ENCODE measurements at places on chromosomes 16 and 17.

DNA sequence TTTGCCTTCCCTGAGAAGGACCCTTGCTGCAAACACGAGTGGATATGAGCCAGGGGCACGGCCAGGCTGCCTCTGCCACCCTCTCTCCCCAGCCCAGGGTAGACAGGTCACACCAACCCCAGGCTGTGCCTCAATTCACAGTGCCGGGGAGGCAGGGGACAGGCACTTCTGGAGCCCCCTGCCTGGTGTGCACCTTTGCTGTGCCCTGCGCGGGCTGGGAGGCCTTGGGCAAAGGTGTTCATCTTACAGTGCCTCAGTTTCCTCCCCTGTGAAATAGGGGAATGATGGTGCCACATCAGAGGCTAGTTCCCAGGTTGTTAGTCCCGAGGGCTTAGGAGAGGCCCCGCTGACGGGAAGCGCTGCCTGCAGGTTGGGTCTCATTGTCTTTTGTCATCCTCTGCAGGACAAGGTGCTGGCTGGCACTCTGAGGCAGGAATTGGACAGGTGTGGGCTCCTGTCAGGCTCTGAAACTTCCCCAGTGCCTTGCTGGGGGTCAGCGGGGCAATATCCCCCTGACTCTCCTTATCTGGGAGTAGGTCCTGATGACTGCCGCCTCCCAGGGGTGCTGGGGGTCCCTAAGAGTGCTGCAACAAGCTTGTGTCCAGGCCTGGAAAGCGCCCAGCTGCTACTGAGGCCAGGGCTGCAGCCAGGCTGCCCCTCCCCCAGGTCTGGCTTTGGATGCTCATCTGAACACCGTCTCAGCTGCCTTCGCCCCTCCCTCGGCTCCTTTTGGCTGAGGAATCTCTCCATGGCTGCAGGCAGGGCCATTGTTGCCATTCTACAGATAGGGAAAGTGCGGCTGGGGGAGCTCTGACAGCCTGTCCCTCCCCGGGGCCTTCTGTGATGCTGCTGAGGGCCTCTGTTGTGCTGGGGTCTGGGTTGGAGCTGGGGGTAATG is 3.1 kb downstream of the PRSS21 start:
- no peak for DNase-seq

DNA sequence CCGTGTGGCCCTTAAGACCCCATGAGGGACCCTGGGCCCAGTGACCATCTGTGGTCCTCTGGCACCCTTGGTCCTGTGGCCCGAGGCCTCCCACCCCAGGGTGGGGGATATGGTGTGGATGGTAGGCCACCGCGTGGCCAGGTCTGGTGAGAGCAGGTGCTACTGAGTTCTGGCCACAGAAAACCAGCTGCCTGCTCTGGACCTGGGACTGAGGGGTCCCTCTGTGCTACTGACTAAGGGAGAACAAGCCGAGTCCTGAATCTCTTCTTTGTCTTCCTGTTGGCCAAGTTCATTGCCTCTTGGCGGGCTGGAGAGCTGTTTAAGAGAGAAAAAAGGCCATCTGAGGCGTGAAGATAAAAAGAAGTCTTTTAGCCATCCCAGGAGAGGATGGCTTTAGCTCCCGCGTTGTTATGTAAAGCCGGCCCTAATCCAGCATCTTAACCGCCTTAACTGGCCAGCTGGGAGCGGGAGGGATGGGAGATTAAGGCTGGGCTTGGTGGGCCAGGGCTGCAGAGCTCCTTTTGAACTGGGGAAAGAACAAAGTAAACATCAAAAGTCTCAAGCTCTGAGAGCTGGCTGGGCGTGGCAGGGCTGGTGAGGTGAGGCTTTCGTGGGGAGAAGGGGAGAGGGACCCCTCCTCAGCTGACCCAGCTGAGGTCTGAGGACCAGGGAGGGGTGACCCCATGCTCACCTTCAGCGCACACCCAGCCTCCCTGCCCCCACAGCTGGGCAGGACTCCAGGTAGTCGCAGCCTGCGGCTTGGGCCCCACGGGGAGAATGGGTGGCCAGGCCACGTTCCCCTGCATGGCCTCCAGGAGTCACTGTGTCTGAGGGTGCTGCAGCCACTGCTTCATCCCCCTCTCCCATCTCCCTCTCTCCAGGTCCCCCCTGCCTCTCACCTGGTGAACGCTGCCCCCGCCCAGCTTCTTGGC is 62.4 kb downstream of the NKD1 start:
- DNase-seq = no peak

GRCh38 chr17:18124345-18125126 is 16.0 kb downstream of the MYO15A start:
- no peak for DNase-seq

DNA sequence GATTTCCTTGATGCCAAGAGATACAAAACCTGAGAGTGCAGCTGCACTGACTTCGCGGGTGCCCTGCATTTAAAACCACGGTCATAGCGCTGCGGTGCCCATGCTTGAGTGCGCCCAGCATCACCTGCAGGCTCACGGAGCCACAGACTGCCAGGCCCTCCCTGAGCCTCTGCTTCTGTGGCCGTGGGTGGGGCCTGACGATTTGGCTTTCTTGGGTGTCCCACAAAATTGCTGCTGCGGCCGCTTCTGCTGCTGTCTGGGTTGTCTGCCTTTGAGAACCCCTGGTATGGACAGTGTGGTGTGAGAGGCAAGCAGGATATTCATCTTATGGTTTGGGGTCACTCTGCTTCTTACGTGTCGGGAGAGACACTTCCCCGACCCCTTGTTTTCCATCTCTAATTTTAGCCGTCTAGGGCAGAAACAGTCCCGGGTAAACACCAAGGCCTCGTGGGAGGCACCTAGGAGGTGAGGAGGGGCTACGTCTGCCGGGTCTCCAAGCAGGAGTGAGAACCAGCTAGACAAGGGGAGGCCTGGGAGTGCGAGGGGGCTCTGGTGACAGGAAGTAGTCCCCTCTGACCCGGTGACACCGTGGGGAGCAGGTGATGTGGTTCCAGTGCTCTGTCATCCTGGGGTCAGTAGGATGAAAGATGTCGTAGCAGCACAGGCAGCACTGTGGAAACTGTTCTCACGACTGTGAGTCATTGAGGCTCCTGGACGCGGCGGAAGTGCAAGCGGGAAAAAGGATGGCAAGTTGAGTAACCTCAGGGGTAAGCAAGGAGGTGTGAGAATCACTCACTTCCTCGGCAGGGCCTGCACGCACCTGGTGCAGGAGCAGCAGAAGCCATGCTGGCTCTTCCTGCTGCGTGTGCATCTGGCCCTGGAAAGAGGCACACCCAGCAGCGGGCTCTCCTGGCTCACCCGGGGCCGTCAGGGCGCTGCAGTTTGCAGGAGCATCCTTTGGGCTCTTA is 176.3 kb downstream of the RPTOR start:
- DNase-seq = peak; percentile 39

DNA sequence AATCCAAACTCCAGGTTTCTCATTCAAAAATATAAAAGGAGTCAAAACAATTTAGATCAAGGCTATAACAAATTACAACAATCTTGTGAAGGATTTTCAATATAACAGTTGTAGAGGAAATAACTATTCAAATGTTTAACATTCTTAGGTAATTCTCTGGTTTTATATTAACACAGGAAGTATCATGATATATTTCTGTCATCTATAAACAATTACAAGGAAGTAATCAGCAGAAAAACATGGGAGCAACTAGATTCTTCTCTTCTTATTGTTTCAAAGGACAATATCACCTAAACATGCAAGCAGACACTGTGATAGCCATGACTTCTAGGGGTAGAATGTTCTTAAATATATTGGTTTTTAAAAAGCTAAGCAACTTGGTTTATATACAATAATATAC is 49.9 kb downstream of the FBXL20 start:
- no peak for DNase-seq

DNA sequence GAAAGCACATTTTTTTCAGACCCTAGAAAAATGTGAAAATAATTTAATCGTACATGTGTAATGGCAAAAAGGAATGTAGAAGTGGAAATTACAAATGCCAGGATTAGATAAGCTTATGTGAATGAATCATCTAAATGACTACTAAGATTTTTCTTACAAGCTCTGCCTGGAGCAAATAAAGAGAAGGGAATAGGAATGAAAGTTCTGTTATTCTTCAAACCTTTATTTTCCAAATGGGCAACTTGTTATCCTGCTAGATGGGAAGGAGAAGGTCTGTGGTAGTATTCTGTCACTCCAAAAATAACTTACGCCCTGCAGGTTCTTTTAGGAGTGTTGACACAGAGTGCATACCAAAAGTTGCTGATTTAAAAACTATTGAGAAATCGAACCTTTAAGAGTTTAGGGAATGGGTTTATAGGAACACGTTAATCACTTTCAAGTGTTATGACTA is 9.7 kb downstream of the CTCF start:
- DNase-seq = no peak

DNA sequence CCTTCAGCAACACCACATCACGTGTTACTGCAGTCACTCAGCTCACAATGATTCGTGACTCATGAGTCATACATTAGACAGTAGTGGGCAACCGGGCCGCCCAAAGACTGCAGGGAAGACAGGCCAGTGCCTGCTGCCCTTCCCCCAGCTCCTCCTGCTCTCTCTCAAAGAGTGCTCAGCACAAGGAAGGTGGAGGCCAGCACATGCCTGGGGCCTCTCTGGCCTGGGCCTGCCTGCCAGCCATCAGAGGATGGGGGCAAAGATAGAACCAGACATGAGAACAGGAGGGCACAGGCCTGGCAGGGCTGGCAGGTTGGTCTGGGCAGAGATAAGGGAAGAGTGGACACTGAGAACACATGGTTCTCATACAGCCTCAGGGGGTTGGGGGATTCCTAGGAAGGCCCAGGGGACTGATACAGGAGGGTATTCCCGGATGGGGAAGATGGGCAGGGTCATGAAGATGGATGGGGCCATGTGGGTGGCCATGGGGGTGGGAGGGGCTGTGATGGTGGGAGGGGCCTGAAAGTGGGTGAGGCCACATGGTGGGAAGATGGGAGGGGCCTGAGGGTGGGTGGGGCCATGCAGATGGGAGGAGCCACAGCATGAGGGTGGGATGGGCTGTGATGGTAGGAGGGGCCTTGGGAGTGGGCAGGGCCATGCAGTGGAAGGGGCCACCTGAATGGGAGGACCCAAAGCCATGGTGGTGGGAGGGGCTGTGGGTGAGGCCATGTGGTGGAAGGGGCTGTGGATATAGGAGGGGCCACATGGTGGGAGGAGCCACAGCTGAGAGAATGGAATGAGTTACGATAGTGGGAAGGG is 29.0 kb downstream of the KATNB1 start:
- DNase-seq = no peak

DNA sequence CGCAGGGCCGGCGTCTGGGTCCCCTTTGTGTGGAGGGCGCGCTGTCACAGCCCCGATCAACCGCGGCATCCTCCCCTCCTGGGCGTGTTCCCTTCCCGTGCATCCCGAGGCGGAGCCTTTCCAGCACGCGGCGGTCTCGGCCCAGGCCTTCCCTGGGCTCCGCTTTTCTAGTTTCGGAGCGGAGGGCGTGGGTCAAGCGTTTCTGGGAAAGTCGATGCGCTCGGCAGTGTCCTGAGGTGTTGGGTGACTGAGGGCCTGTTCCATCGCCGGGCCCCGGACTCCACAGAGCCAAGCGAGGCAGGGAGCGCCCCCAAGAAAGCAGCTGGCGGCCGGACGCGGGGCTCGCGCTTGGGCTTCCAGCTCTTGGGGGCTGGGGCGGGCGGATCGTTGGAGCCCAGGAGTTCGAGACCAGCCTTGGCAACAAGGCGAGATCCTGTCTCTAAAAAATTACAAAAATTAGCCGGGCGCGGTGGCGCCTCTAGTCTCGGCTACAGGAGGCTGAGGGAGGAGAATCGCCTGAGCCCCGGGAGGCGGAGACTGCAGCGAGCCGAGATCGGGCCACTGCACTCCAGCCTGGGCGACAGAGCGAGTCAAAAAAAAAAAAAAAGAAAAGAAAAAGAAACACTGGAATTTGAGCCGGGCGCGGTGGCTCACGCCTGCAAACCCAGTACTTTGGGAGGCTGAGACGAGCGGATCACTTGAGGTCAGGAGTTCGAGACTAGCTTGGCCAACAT is 806 bp downstream of the IFT140 start:
- peak; percentile 13 for DNase-seq

DNA sequence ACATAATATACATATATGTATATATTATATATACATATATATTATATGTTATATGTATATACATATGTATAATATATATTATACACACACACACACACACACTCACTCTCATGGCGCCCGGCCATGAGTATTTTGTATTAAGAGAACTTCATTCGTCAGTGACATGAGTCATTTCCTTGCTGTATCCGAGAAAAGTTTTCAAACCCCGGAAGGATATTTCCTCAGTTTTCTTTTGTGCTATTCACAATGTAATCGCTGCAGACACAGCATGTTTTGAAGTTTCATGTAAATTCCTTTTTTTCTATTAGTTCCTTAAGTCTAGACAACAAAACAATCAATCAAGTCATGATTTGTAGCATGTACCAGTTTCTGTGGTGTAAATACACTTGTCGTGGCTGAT is 33.3 kb downstream of the OR1D5 start:
- DNase-seq = no peak

GRCh38 chr17:73706858-73707257 is 62.6 kb upstream of the SDK2 start:
- no peak for DNase-seq

DNA sequence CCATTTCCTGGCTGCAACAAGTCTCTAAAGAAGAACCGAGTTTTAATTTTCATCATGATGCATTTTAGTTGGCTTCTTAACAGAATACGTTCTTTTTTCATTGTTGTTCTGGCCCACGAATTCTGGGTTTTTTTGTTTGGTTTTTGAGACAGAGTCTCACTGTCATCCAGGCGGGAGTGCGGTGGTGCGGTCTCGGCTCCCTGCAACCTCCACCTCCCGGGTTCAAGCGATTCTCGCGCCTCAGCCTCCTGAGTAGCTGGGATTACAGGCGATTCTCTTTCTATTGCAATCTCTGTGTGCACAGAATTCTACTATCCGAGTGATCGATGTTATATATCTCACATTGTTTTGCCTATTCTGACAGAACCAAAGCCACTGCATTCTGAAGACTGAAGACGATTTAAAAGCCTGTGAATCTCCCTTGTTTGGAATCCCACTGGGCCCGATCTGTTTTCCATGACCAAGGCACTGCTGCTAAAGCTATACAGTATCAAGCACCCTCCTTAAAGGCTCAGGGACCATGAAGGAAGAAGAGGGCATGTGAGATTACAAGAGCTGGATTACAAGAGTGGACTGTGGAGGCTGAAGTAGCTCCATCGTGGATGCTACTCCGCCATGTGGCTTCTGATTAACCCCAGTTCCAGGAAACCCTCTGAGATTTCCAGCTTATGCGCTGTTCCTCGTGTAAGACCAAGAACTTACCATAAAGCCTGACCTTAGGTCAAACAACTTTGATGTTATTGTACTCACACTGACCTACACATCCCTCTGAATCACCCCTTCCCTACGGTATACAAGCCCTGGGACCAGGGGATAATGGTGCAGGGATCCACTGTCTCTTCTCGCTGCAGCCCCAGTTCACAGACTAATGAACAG is 44.3 kb downstream of the ADCY9 start:
- DNase-seq = no peak

- DNase-seq = no peak
These were observed 8.5 kb upstream of the MEIOC start for GRCh38 chr17:44647736-44648135.

GRCh38 chr17:72903522-72903921 is 189.0 kb downstream of the SLC39A11 start:
- DNase-seq = no peak

Measured in stimulated activated CD4-positive, alpha-beta T cell treated with anti-CD3 and anti-CD28 coated beads, Interleukin-12 subunit alpha, Interleukin-12 subunit beta, amount 100 ng/mL, for 24 hours (primary cell).